ENCODE measurements at places on chromosomes 2 and 18.

- no peak for DNase-seq
Observed at GRCh38 chr2:173553593-173553992, 198.9 kb downstream of the CDCA7 start.

DNA sequence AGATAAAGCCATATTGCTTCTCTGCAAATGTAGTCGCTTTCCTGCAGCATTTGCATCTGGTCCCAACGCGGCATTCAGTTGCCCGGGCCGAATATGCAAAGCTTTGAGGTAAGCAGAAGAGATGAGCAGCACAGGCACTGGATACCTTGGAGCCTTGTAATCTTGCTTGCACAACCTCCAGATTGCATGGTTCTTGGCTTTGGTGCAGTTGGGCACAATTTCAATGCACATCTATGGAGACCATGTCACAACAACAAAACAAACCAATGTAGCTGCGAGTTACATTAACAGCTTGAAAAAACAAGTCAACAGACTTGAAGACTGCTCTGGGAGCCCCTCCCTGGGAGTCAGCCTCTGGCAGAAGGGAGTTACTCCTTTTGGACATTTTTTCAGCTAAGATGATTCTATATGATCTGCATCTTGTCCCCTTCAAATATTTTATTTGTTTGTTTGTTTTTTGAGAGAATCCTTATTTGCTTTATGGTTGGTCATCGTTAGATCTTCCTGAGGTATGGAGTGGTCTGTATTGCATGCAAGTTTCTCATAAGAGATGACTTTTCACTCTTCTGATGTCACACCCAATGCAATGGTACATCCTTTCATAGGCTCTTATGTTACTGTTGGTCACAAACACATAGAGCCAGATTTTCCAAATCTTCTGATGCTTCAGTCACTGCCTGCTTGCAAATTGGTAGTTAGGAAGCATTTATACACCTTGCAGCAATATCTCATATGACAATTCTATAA, 113.5 kb downstream of the EFEMP1 start:
- peak; percentile 13 for DNase-seq

DNA sequence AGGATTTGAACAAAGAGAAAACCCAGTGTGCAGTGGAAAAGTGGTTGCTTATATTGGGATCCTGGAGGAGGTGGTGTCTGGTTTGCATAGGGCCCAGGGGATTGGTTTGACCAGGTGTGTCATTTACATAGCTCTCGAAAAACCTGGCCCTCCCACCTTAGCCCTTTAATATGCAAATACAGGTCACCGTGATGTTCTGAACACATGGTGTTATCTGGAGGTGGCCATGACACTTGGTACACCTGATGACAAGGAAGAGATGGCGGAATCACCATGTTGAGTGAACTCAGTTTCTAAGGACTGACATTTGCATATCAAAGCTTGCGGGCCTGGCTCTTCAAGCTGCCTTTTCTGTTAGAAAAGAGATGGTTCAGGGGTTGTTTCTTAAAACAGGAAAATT, 2.3 kb upstream of the NAPG start:
- no peak for DNase-seq

DNA sequence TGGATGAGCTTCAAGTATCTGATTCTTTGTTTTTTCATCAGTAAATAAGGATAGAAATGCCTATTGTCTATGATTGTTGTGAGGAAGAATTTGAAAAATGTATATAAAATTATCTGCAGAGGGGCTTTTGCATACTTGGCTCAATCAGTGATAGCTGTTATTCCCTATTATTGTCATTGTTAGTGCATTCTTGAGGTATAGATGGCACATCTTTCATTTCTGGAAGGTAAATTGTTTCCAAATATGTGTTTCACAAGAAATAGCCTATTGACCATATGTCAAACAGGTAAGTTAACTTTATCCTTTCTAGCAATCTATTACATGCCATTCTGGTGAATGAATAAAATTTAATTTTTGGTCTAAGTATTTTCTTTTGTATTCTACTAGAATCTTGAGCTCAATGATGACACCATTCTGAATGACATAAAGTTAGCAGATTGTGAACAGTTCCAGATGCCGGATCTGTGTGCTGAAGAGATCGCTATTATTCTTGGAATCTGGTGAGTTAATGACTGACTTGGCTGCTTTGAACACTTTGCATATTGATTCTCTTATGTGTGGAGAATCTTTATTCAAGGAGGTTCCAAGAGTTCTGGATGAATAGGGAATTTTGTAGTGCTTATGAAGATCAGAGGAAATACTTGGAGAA, 44.2 kb downstream of the TTC27 start:
- no peak for DNase-seq

GRCh38 chr2:20178249-20178607, 46.7 kb downstream of the SDC1 start:
- no peak for DNase-seq

DNA sequence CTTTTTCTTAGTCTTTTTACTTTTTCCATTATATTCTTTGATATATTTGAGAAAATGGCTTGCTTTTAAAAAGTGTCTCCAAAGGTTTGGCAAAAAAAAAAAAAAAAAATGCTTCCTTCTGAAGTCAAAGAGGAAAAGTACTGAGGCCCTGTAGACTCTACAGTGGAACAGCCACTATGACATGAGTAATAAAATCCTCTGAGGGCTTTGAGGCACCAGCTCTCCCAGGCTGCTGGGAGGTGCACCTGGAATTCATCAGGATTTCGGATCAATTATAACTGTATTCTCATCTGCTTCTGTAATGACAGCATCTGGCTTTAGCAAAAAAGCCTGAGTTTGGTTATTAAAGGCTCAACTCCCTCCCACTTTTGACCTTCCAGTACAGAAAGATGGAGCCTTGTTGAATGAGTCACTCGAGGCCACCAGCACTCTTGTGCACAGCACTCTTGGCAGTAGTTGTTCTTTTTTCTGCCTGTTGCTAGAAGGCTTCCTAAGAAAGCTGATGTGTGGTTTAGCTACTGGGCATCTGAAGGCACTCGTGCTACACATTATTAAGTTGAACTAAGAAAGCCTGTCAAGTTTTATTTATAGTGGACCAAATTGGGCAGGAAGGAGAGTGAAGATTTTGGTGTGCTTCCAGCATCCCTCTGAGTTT, 131.3 kb downstream of the PRPF40A start:
- peak; percentile 18 for DNase-seq

- no peak for DNase-seq
Observed at GRCh38 chr2:164761737-164762460, 79.7 kb downstream of the COBLL1 start.

- no peak for DNase-seq
Observed at GRCh38 chr2:28052691-28053090, 162.2 kb downstream of the BABAM2 start.

- DNase-seq = no peak
Observed at GRCh38 chr2:74297391-74297790, 45.8 kb downstream of the SLC4A5 start.

GRCh38 chr2:73935641-73936040, 9.0 kb downstream of the DGUOK start:
- peak; percentile 71 for DNase-seq

GRCh38 chr2:48400553-48401164, 129.3 kb upstream of the STON1 start:
- DNase-seq = no peak

GRCh38 chr2:176959614-176960013, 253.0 kb upstream of the HNRNPA3 start:
- DNase-seq = no peak

- no peak for DNase-seq
Observed at GRCh38 chr2:198452327-198452726, 647.9 kb downstream of the PLCL1 start.

DNA sequence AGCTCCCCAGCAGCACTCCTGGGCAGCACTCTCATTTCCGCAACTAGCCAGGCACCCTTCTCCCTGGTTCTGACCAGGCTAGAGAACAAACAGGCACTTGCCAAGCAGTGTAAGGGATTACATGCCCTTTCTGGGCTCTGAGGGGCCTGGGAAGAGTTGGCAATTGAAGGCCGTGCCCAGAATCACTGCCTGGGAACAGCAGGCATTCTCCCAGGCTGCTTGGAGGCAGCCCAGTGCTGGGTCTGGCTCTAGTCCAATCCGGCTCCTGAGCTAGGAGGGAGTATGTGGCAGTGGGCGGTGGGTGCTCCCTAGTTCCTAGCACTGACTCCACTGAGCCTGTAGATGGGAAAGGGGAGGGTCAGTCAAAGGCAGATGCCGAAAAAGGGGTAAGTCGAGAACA, 34.1 kb upstream of the SP3 start:
- no peak for DNase-seq

DNA sequence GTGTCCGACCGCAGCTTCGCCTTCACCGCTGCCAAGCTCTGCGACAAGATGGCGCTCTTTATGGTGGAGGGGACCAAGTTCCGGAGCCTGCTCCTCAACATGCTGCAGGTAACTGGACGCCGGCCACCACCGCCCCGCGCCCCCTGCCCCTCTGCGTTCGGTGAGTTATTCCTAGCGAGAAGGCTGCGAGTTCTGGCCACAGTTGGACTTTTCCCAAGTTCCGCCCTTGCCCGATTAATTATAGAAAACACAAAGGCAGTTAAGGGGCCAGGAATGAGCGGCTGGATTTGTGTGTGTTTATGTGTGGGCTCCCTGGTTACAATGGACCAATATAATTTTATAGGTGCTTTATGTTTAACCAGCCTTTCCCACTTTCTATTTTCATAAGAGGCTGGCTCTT, 189.2 kb downstream of the SMAD7 start:
- DNase-seq = no peak

DNA sequence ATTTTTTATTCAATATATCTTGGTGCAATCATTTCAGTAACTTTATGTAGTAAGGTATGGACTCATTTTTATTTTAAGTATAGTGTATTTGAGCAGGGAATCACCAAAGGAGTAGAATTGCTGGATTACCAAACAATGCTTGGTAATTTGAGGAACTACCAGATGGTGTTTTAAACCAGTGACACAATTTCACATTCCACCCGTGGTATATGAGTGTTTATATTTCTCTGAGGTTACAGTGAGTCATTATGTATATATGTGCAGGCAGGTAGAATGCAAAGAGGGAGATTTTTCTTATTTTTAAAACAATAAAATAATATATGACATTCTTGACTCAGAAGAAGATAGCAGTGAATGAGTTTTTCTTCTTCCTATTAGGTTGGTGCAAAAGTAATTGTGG, 596.9 kb downstream of the DCC start:
- DNase-seq = peak; percentile 85
